ENCODE measurements at places on chromosomes 7 and 10. TPM values are rescaled to one million over a fixed set of nuclear protein-coding genes. Genes with fewer than 3 reads are reported as not detected.

GRID2IP gene
- total RNA-seq: not detected

SPDYE1 gene
- total RNA-seq: not detected

SSMEM1 gene
- total RNA-seq: not detected

RASA4B gene
- 17.0 TPM for total RNA-seq

FOXI2 gene
- total RNA-seq: not detected

TMEM196 gene
- total RNA-seq: not detected

ZNF853 gene
- total RNA-seq: 0.16 TPM

GHRHR gene
- total RNA-seq: not detected

SDK1 gene
- total RNA-seq: 0.16 TPM

CPA2 gene
- not detected for total RNA-seq

CTTNBP2 gene
- not detected for total RNA-seq

GPR37 gene
- not detected for total RNA-seq

TASOR2 gene
- 63.0 TPM for total RNA-seq

PNLIPRP1 gene
- not detected for total RNA-seq

TEX36 gene
- not detected for total RNA-seq

PTPRN2 gene
- 5.1 TPM for total RNA-seq

CCDC172 gene
- total RNA-seq: not detected

CYP26C1 gene
- not detected for total RNA-seq

CYP3A4 gene
- total RNA-seq: not detected

UPK3B gene
- total RNA-seq: 1.1 TPM

PPP3CB gene
- 49.7 TPM for total RNA-seq

ZNF117 gene
- 5.8 TPM for total RNA-seq

ST7 gene
- total RNA-seq: 6.2 TPM

TUBB8 gene
- not detected for total RNA-seq

ITGA8 gene
- not detected for total RNA-seq

ZPBP gene
- not detected for total RNA-seq

CYP2C9 gene
- total RNA-seq: not detected

MKX gene
- 0.68 TPM for total RNA-seq

GNGT1 gene
- total RNA-seq: not detected

COBL gene
- total RNA-seq: not detected

HHEX gene
- total RNA-seq: 0.11 TPM

KLLN gene
- 0.86 TPM for total RNA-seq

HOXA5 gene
- not detected for total RNA-seq

FEZF1 gene
- not detected for total RNA-seq

TSPAN33 gene
- total RNA-seq: 3.0 TPM

CDC123 gene
- 104 TPM for total RNA-seq

SLC39A12 gene
- not detected for total RNA-seq

CCM2 gene
- total RNA-seq: 122 TPM

AMZ1 gene
- total RNA-seq: 0.11 TPM

OR6V1 gene
- not detected for total RNA-seq

DHX32 gene
- 8.7 TPM for total RNA-seq

ARHGEF5 gene
- total RNA-seq: 11.9 TPM
